Mesendoderm (in vitro differentiated cells): ENCODE measurements at places on chromosomes 3 and 15.

GRCh38 chr3:122312826-122313225, 12.2 kb upstream of the CSTA start:
- no peak for DNase-seq

GRCh38 chr3:171984883-171985282, 54.5 kb upstream of the FNDC3B start:
- no peak for DNase-seq

DNA sequence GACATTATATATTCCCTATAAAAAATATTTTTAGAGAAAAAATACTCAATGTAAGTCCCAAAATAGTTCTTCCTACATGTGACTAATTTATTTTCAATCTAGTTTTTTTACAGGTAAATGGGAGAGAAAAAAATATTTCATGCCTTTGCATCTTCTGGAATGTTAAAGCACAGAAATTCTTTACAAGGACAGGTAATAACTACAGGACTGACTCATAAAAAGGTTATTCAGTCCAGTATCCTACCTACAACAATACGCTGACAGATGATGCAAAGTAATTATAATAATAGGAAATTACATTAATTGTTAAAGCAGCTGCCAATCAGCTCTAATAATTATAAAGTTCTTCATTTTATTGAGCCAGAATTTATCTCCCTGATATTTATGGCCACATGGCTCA, 147.5 kb downstream of the MYO9A start:
- no peak for DNase-seq

GRCh38 chr3:138945709-138946662, 951 bp downstream of the FOXL2 start:
- DNase-seq, result peak; percentile 78

DNA sequence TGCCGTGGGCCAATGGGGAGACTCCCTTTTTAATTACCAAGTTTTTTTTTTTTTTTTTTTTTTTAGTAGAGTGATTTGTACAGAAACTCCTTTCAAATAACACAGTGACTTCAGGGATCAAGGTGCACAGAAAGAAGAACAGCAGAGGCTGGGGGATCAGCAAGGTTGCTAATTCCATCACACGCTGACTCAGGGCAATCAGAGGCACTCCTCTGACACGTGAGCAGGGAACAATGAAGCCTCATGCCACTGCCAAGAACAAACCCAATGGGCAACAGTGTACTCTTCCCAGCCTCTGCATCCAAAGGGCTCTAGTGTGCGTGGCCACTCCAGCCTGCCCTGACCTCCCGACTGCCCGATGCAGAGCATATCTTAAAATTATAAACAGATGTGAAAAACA, 186.7 kb upstream of the WNT5A start:
- DNase-seq, result no peak

DNA sequence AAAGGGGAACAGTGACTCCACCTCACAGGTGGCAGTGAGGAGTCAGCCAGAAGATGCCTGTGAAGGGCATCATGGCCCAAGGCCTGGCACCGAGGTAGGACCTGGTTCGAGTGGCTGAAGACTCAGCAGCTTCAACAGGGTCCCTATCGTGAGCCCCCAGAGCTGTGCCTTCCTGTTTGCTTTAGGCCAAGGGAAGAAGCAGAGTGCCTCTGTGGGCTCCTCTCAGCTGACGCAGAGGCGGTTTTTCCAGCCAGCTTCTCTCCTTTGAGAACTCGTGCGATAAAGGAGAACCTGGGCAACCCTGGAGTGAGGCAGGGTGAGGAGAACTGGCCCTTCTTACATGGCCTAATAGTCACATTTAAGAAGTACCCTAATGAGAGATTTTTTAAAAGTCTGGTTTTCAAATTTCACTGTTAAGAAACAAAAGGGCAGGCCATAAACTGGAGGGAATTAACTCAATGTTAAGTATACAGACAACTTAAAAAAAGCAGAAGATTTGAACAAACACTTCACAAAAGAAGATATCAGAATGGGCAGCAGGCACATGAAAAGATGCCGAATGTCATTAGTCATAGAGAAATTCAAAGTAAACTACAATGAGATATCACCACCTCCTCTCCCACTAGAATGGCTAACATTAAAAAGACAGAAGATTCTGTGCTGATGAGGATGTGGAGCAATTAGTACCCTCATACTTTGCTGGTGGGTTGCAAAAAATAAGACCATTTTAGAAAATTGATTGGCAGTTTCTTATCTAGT, 23.1 kb upstream of the MRPS22 start:
- no peak for DNase-seq

GRCh38 chr3:161894657-161895056, 398.0 kb downstream of the OTOL1 start:
- DNase-seq, result no peak

DNA sequence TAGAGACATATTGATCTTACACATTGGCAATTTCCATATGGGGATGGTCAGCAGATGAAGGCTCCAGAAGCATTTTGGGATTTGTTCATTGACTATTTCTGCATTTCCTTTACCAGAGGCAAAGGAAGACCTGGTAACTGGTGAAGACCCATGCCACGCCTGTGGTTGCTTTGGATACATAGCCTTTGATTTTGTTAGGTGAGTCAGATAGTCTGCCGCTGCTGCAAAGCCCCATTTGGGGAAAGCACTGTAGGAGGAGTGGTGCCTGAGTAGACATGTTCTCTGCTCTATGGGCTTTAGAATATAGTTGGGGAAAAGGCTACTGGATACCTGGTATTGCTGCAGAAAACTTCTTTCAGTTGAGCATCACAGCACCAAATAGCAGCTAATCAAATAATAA, 56.8 kb downstream of the TFG start:
- DNase-seq, result no peak

DNA sequence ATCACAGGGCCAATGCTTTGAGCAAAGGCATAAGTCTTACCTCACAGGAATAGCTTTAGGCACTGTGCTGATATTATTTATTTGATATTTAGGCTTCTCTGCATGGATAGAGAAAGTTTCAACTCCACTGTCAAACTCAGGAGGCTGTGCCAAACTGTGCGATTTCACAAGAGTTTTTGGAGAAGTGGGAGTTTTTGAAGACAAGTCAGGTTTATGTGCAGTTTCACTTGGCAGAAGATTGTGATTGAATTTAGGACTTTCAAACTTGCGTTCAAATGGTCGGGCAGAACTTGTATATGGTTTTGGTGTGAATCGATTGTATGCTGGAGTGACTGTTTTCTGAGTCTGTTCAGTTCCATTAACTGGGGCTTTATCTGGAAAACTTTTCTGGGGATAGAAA, 113.7 kb downstream of the TJP1 start:
- DNase-seq, result no peak

DNA sequence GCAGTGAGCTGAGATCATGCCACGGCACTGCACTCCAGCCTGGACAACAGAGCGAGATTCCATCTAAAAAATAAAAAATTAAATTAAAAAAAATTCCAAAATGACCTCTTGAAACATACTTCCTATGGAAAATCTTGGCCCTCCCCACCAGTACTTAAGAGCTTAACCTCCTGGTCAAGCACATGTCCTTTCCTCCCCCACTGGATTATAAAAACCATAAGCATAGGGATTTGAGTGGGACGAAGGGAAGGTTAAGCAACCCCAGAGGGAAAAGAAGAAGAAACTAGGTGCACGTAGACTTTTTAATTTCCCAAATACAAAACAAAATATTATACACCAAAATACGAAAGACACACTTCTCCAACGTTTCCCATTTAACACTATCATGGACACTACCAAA, 25.3 kb downstream of the SLC4A7 start:
- DNase-seq, result no peak

- DNase-seq, result peak; percentile 52
Measured at GRCh38 chr3:171258316-171258715, 201.9 kb downstream of the TNIK start.

DNA sequence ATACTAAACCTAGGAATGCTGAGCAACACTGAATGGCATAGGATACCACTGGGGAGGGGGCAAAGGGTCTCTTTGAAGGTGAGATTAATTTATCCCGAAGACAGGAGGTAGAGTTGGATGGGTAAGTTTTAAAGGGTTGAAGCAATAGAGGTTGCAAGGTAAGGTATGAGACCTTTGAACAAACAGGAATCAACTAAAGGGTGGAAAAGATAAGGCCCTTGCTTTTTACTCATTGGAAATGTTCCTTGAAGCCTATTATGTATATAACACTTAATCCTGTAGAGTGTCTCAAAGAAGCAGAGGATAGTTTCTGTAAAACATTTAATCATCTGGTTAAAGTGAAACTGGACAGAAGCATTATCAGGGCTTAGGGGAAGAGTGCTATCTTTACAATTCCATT, 5.7 kb downstream of the ABHD5 start:
- no peak for DNase-seq

GRCh38 chr3:45105855-45106671, 40.1 kb downstream of the CDCP1 start:
- no peak for DNase-seq

- DNase-seq, result no peak
Measured at GRCh38 chr15:74851960-74852359, 9.0 kb upstream of the ULK3 start.

DNA sequence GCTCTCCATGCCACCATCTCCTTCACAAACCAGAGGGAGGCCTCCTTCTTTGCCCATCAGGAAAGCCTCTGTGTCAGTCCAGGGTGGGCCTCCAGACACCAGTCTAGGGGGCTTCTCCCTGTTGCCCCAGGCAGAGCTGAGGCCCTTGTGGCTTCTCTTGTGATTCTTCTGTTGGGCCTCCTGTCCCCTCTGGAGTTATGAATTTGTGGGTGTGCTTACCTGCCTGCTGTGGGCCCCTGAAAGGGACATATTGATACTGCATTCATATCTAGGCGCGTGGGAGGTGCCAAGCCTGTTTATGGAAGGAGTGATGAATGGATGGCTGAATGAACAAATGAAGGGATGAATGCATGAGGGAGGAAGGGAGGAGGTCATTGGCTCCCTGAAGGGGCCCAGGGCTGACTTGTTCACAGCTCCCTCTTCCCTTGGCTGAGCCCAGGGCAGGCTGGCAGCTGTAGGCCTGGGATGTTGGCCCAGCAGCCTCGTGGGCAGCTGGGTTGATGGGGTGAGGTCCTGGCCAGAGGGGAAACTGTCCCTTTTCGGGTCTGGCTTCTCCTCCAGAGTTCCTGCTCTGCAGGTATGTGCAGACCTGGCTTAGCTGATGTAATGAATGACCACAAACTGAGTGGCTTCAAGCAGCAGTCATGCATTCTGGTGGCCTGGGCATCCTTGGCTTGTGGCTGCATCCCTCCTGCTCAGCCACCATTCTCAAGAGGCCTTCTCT, 195.4 kb downstream of the GOLGA6L6 start:
- DNase-seq, result no peak

DNA sequence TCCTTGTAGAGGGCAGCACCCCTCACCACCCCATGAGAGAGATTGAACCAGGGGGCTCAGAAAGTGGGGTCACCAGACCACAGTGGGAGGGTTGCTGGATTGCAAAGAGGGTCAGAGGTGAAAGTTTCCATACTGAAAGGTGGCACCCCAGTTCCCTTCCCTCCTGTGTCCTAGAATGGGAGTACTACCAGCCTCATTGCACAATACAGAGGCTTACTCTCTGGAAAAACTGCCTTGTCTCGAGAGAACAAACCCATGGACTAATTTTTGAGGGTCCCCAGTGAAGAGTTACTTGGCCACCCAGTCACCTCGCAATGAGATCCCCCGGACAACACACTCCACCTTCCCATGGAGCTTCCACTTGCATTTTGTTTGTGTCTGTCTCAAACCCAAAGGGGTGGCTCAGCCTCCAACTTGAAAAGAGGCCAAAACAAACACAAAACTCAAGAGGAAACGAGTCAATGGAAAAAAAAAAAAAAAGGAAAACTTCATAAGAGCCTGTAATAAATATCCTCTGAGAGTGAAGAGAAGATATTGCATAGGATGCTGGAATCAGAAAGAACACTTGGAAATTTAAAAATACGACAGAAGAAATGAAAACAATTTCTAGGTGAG, 18.6 kb downstream of the MESP2 start:
- DNase-seq, result no peak

GRCh38 chr3:58034738-58035523, 26.7 kb downstream of the FLNB start:
- peak; percentile 70 for DNase-seq

- no peak for DNase-seq
Measured at GRCh38 chr15:73571346-73571745, 61.8 kb downstream of the NPTN start.

- DNase-seq, result peak; percentile 74
Measured at GRCh38 chr15:78810362-78811123, 721 bp downstream of the ADAMTS7 start.

DNA sequence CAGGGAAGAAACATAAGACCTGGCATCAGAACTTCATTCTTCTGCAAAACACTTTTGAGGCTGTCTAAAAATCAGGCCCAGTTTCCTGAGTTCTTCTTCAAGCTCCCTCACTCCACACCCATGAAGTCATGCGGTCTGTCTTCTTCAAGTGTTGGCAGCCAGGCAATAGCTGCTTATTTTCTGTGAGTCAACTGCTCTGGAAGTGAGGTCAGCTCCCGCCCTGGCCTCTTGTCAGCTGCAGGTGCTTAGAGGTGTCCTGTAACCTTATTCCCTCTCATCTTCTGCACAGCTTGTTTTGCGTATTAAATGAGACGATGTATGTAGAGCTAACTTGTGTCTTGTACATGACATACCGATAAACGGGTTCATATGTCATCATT, 226.1 kb downstream of the ADAMTS17 start:
- DNase-seq, result no peak

DNA sequence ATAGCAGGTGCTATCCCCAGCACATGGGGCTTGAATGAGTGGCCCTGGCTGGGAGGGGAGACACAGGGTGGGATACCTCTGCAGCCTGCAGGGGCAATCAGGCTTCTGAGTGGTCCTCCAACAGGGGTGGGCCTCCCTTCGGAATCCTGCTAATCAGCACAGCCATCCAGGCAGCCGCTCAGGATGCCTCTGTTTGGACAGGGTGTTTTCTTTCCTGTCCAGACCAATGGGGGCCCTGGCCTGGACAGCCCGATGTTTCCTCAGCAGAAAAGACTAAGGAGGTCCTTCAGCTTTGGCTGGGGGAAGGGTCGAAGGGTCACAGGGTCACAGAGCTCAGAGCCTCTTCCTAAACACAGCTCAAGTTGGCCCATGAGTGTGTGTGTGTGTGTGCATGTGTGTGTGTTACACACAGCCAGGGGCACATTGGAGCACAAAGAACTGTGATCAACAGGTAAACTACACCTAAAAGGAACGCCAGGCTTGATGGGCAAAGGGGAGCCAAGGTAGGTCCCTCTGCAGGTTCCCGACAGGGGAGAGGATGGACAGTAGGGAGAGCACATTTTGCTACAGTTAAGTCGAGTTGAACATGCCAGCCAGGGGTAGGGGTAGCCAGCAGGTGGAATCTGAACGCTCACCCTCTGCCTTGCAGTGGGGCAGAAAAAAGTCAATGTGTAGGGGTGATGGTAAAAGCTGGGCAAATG, 1.1 kb upstream of the HAPLN3 start:
- no peak for DNase-seq

- DNase-seq, result no peak
Measured at GRCh38 chr3:13782501-13782900, 97.4 kb downstream of the WNT7A start.

DNA sequence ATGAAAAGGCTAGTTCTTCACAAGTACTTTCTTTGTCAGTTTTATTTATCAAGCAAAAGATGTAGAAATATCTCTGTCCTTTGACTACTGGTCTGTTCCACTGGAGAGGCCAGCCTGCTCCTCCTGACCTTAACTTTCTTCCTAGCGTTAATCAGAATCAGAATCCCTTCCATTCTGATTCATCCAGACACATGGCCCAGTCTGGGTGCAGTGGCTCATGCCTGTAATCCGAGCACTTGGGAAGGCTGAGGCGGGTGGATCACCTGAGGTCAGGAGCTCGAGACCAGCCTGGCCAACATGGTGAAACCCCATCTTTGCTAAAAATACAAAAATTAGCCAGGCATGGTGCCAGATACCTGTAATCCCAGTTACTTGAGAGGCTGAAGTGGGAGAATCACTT, 32.0 kb upstream of the MANF start:
- no peak for DNase-seq
